Common myeloid progenitor, CD34-positive (primary cell): ENCODE measurements at places on chromosomes 4 and X.

- no peaks in the 10 kb centered on the region for H3K27me3 ChIP-seq
- DNase-seq = no peak
- no peak overlapping the region for H3K27ac ChIP-seq
- H3K4me1 ChIP-seq = no peaks in the 10 kb centered on the region
- H3K4me3 ChIP-seq = no peak overlapping the region
Observed at GRCh38 chrX:39599339-39599738, 498.4 kb downstream of the BCOR start.

DNA sequence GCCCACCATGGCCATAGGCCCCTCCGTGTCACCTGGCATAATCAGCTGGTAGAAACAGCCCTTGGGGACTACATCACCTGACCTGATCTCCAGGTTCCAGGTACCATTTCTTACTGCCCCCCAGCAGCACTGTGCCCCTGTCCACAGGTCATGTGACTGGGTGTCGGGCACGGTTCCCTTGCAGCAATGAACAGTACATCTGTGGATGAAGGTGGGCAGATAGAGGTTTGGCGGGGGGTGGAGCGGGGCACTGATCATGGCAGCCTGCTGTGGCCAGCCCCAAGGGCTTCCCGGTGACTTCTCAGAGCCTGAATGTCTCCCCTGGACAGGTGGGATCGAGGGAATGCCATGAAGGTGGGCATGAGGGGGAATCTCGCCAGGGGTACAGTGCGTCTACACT lies 37.8 kb downstream of the TRMT44 start:
- no peak overlapping the region for H3K27ac ChIP-seq
- H3K27me3 ChIP-seq = no peaks in the 10 kb centered on the region
- H3K4me3 ChIP-seq = no peak overlapping the region

GRCh38 chr4:94284889-94285288 lies 57.7 kb downstream of the HPGDS start:
- H3K27me3 ChIP-seq = no peaks in the 10 kb centered on the region
- H3K4me1 ChIP-seq = no peaks in the 10 kb centered on the region
- DNase-seq = no peak

GRCh38 chr4:88803600-88804096 lies 106.0 kb upstream of the NAP1L5 start:
- H3K4me3 ChIP-seq = no peak overlapping the region
- H3K27me3 ChIP-seq = no peaks in the 10 kb centered on the region
- DNase-seq = peak; percentile 57
- H3K4me1 ChIP-seq = peaks cover 29% of the 10 kb centered on the region

DNA sequence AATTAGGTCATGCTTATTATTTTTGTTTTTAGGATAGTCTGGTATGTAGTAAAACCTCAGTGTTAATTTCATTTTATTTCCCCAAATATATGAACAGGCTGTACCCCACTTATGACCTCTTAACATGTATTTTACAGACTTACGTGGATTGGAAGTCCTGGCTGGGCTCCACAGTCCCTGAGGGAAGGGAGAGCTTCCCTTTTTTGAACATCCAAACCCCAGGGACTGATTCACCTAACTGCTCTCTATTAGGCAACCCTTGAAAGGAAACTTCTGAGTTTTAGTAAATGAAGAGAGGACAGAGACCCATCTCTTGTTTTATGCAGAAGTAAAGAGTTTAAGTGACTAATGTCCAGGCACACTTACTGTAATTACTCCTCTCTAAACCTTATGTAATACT lies 233.1 kb upstream of the SPRY1 start:
- DNase-seq = no peak
- peaks cover 5% of the 10 kb centered on the region for H3K4me1 ChIP-seq
- H3K27ac ChIP-seq = no peak overlapping the region
- peaks cover 5% of the 10 kb centered on the region for H3K36me3 ChIP-seq
- H3K4me3 ChIP-seq = no peak overlapping the region
- H3K27me3 ChIP-seq = no peaks in the 10 kb centered on the region

- DNase-seq = no peak
- H3K27ac ChIP-seq = no peak overlapping the region
- H3K4me1 ChIP-seq = peaks cover 3% of the 10 kb centered on the region
- no peak overlapping the region for H3K4me3 ChIP-seq
- no peaks in the 10 kb centered on the region for H3K27me3 ChIP-seq
Observed at GRCh38 chr4:74111990-74112389, 13.0 kb upstream of the CXCL2 start.

- peaks cover 4% of the 10 kb centered on the region for H3K36me3 ChIP-seq
- H3K27ac ChIP-seq = no peak overlapping the region
- H3K4me3 ChIP-seq = no peak overlapping the region
Observed at GRCh38 chr4:84750260-84750959, 167.5 kb downstream of the CDS1 start.

- H3K4me1 ChIP-seq = no peaks in the 10 kb centered on the region
- no peak overlapping the region for H3K27ac ChIP-seq
- no peaks in the 10 kb centered on the region for H3K36me3 ChIP-seq
- no peak overlapping the region for H3K4me3 ChIP-seq
- no peak for DNase-seq
Observed at GRCh38 chr4:187436251-187436650, 559.3 kb upstream of the ZFP42 start.
